Left cardiac atrium (tissue), 4 donors: ENCODE measurements at places on chromosomes 5 and 9. TPM values are rescaled to one million over a fixed set of nuclear protein-coding genes. Genes with fewer than 3 reads are reported as not detected.

Gene BAG1
- total RNA-seq = 208 TPM

Gene CARTPT
- total RNA-seq = not detected

Gene MYORG
- 5.5 TPM for total RNA-seq

Gene EPB41L4B
- 21.6 TPM for total RNA-seq

Gene ADGRD2
- not detected for total RNA-seq

Gene ZNF474
- total RNA-seq = 0.16 TPM

Gene WASHC1
- total RNA-seq = 11.9 TPM

Gene SPATA31A1
- total RNA-seq = not detected

Gene ZNF367
- total RNA-seq = 2.2 TPM

Gene FREM1
- 7.7 TPM for total RNA-seq

Gene PHF24
- 0.47 TPM for total RNA-seq

Gene PCDHA9
- 0.03 TPM for total RNA-seq

Gene GBGT1
- total RNA-seq = 12.8 TPM

Gene C5orf58
- total RNA-seq = not detected

Gene PCDHGB5
- total RNA-seq = 7.7 TPM

Gene GARIN3
- not detected for total RNA-seq

Gene SOX30
- total RNA-seq = 0.37 TPM

Gene THBS4
- total RNA-seq = 37.1 TPM

Gene LECT2
- total RNA-seq = not detected

Gene PCDHB8
- 6.1 TPM for total RNA-seq

Gene OTP
- not detected for total RNA-seq

Gene SARDH
- total RNA-seq = 0.88 TPM

Gene CER1
- total RNA-seq = not detected

Gene TEX48
- total RNA-seq = not detected

Gene PCDH12
- 5.4 TPM for total RNA-seq

Gene CDX1
- not detected for total RNA-seq

Gene FOXD4
- total RNA-seq = not detected

Gene IL33
- 50.1 TPM for total RNA-seq

Gene SLC46A2
- not detected for total RNA-seq

Gene SMARCA2
- 77.4 TPM for total RNA-seq

Gene ANXA2R
- 1.6 TPM for total RNA-seq

Gene PCDHGA5
- 4.3 TPM for total RNA-seq

Gene PCDHGB6
- 5.2 TPM for total RNA-seq

Gene QRFP
- total RNA-seq = not detected

Gene GPBP1
- total RNA-seq = 50.5 TPM

Gene GM2A
- 29.9 TPM for total RNA-seq

Gene OBP2B
- not detected for total RNA-seq

Gene GRM6
- total RNA-seq = not detected

Gene ADAM19
- 19.0 TPM for total RNA-seq

Gene MAMDC2
- 19.6 TPM for total RNA-seq

Gene CTXN3
- total RNA-seq = not detected

Gene PRLR
- total RNA-seq = 0.73 TPM

Gene SLC25A2
- total RNA-seq = not detected
